ENCODE measurements at places on chromosomes 4 and X.
A peak's percentile ranks its signal among the peaks of the same experiment; 100 is the strongest.

- DNase-seq, result no peak
Observed at GRCh38 chr4:67151376-67152343, 393.6 kb downstream of the CENPC start.

- peak; percentile 34 for DNase-seq
Observed at GRCh38 chr4:94877973-94878372, 120.2 kb downstream of the BMPR1B start.

GRCh38 chrX:110847334-110847733 is 51.7 kb upstream of the CHRDL1 start:
- DNase-seq, result peak; percentile 25

DNA sequence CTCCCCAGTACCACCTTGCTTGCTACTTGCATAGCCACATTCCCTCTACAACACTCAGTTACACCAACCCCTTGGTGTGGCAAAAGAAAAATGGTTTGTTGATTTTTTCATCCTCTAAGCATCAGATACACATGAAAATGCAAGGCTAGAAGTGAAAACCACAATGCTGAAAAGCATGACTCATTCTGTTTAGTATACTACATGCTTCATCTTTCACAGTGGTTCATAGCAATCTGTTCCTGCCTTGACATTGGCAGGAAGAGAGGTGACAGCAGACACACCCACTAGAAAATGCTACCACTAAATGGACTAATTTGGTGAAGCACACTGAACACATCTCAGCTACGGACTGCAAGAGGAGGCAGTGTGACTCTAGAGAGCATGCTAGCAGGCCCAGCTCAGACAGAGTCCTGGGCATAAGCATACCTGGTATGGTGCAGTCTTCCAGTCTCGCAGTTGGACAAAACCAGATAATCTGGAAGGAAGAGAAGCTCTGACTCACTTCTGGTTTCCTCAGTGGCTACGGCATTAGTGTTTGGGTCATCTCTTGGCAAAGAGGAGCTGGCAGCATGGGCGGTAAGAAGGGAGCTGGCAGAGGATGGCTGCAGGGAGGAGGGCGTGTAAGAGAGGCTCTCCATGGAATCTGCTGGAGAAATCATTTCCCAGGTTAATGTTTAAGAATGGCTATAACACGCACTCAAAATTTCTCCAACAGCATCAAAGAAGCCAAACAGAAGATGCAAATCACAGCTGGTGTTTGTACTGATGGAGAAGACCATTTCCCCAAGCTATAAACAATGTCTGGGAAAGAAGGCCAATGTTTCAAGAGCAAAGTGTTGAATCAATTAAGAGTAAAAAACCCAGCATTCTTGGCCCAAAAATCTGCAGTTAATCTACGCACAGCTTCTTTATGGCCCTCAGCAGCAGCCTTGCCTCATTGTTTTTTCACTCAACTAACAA is 37.8 kb downstream of the GAB3 start:
- DNase-seq, result no peak

- no peak for DNase-seq
Observed at GRCh38 chr4:109303140-109303496, 660 bp upstream of the COL25A1 start.

GRCh38 chrX:46130247-46130646 is 415.0 kb downstream of the ZNF674 start:
- DNase-seq, result no peak

DNA sequence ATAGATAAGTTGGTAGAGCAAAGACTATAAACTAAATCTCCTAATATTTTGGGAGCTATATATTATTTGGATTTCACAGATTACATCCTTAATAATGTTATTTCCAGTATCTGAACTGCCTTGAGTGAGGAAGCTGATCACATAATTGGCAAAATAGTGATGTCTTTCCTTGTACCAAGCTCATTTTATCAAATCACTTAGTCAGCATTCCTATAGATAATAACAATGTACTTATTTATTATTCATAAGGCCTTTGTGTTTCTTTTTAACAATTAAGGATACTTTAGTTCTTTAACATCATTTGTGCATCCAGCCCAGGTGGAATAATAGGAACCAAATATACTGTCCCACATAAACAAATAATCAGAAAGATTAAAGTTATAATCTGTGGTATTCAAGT is 1093.6 kb downstream of the PCDH18 start:
- no peak for DNase-seq

DNA sequence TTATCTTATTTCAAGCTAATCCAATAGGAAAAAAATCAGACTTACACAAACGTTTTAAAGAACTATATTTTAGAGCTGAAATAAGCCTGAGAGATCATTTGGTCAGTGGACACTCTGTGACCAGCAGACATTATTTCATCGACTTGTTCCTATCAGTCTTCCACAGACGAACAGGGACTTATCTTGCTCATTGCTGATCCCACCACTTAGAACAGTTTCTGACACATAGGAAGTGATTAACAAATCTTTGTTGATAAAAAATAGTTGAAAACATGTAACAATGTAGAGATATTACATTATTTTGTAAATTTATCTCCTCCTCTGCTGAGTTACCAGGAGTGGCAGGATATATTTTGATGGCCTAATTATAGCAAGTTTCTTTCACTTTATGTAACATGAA is 65.8 kb downstream of the TAPT1 start:
- DNase-seq, result no peak

DNA sequence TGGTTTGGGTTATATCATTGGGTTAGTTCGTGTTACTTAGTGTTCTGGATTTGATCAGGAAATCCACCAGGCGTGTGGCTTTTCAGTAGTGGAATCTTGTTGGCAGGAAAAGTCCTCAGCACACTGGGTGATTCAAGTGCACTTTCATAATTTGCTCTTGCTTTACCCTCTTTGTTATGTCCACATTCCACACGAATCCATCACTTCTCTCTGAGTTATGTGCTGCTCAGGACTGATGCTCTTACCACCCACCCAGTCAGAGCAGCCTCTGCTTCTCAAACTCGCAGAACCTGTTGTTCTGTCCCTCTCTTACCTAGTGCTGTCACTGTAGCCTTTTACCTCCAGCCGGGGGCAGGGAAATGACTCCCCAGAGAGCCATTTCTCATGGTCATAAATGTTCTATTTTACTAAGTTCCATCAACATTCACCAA is 37.2 kb upstream of the SCRG1 start:
- peak; percentile 89 for DNase-seq

- DNase-seq, result no peak
Observed at GRCh38 chr4:8317474-8317873, 47.9 kb downstream of the HTRA3 start.

GRCh38 chr4:146098978-146099377 is 76.5 kb upstream of the LSM6 start:
- no peak for DNase-seq

GRCh38 chr4:98470366-98470765 is 188.0 kb downstream of the TSPAN5 start:
- DNase-seq, result no peak

DNA sequence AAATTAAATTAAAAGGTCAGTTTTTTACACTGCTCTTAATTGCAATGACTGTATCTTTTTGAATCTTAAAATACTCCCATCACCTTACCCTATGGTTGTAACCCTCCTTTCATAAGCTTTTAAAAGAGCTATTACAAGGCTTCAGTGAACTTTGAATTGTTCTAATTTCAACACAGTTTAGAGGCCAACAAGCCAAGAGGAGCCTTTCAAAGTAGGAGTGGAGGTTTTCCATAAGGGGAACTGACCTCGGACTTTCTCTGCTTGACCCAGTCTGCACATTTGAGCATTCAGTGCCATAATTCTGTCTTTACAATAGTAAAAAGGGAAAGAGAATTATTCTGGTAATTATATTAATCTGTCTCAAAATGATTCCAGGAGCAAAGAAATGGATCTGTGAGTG is 98.9 kb downstream of the PARM1 start:
- DNase-seq, result no peak

- DNase-seq, result no peak
Observed at GRCh38 chr4:85784348-85784747, 309.4 kb downstream of the ARHGAP24 start.

DNA sequence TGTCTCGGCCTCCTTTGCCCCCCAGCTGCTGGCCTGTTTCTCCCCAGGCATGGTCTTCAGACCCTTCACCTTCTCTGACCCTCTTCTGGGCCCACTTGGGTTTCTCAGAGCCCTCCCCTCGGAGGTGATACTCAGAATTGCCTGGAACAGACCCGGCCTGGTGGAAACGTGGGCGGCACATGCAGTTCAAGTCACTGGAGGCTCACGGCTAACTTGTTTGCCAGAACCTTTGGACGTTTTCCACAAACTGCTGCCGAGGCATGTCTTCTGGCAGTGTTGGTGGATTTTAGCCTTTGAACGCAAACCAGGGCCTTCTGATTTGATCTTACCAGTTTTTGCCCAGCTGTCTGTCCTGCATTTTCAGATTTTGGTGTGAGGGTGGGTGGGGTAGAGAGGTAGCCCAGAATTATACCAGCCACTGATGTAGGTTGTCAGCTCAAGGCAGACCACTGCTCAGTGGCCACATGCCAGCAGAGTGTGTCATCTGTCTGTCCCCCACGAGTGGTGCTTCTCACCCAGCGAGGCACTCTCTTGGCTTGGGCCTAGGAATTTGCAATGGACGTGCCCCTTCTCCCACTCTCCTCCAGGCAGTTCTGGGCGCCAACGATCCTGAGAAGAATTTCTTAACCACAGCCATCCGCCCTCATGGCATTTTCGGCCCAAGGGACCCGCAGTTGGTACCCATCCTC is 32.5 kb upstream of the ZNF185 start:
- DNase-seq, result no peak

- no peak for DNase-seq
Observed at GRCh38 chr4:168551945-168552695, 55.3 kb downstream of the PALLD start.

DNA sequence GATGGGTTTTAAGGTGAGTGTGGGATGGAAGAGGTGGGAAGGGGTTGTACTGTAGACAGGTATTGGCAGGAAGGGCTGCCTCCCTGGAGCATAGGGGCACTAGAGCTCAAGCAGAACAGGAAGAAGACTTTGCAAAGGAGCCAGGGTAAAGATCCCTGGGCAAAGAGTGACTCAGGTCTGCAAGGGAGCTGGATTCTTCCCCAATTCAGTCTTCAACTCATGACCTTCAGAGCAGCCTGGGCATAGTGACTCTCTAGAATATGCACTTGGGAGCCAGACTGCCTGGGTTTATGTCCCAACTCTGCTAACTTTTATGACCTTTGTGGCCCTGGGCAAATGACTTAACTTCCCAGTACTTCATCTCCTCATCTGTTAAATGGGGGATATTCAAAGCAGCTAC is 4.0 kb downstream of the LONRF3 start:
- no peak for DNase-seq

DNA sequence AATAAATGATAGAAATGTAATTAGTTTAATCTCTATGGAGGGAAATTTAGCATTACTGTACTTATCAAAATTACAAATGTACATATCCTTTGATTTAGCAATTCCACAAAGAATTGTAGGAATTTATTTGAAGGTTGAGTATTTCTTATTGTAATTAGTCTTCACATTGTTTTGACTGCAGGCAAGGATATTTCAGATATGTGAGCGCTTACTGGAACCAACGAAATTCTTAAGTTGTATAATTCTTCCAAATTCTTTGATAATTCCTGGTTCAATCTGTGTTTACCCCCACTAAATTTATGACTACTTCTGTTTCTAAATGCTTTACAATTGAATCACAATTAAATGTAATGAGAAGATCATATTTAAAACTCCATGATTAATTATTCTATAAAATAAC is 26.9 kb upstream of the WWC2 start:
- DNase-seq, result no peak

- DNase-seq, result no peak
Observed at GRCh38 chrX:43175434-43175833, 397.5 kb upstream of the PPP1R2C start.

DNA sequence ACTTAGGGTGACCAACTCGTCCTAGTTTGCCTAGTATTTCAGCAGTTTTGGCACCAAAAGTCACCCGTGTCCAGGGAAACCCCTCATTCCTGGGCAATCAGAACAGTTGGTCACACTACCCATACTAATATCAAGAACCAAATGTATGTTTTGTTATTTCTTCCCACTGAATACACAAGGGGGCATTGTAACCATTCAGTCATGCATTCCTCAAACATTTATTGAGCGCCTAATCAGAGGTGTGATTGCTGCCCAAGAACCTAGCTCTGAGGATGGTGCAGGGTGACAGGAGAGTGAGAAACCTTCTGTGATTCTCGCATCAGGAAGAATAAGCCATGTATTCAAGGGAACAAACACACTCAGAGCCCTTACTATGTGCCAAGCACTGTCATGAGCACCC is 69.8 kb upstream of the RAI2 start:
- DNase-seq, result no peak

GRCh38 chrX:124720532-124720931 is 374.2 kb downstream of the SH2D1A start:
- no peak for DNase-seq

- DNase-seq, result no peak
Observed at GRCh38 chr4:112053825-112054350, 91.4 kb upstream of the FAM241A start.

- DNase-seq, result no peak
Observed at GRCh38 chrX:41308884-41309647, 24.9 kb upstream of the DDX3X start.

GRCh38 chr4:19400820-19401219 is 850.9 kb upstream of the SLIT2 start:
- no peak for DNase-seq

DNA sequence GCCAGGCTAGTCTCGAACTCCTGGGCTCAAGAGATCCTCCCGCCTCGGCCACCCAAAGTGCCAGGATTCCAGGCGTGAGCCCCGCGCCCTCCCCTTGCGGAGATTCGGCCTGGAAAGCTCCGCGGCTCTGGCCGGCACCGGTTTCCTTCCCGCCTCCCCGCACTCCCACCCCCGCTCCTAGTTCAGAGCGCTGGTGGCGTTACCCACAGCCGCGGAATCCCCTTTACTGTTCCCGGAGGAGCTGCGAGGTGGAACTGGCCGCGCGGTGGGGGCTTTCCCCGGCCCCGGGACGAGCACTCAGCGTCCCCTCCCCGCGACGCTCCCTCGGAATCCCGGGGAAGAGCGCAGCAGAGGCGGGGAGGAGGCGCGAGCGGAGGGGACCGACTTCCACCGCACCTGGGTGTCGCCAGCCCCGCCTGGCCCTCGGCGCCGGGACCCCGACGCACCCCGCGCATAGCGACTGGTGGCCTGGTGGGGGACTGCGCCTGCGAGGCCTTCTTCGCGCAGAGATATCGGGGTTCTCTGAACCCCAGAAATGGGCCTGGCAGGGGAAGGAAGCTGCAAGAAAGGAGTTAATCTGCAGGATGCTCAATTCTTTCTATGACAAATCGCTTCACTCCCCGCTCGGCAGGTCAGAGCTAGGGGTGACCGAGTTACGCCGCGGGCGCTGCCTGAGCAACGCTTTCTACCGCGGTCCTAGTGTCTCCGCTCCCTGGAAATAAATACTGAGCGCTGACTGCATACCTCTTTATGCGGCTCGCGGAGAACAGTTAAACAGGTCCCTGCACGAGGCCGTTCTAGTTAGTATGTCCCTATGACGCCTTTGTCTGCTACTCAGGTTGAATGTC is 14.6 kb upstream of the SLC25A4 start:
- no peak for DNase-seq

DNA sequence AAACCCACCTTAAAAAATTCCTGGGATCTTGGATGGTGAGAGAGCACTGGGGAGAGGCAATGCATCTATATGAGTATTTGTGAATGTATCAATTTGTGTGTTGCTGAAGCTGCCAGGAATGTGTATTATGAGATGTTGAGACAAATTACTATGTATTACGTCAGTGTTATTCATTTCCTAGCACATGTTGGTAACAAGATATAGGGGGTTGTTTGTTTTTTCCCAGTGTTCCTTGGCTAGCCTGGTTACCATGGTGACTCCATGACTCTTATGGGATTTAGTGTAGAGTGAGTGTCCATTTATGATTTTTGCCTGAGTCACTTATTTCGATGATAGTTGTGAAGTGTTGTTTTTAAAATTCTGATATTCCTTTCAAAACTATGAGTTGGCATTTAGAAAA is 65.6 kb downstream of the RAB40A start:
- peak; percentile 75 for DNase-seq

GRCh38 chr4:94419956-94420355 is 31.8 kb upstream of the PDLIM5 start:
- no peak for DNase-seq
